CD8-positive, alpha-beta memory T cell (primary cell): ENCODE measurements at places on chromosomes 5 and 9. TPM values are rescaled to one million over a fixed set of nuclear protein-coding genes. Genes with fewer than 3 reads are reported as not detected.

Gene LMX1B
- not detected for total RNA-seq

Gene RAD50
- total RNA-seq: 45.2 TPM

Gene LCN1
- total RNA-seq: not detected

Gene DIRAS2
- not detected for total RNA-seq

Gene ZNF622
- 45.1 TPM for total RNA-seq

Gene RRAGA
- 56.9 TPM for total RNA-seq

Gene TMEFF1
- 0.37 TPM for total RNA-seq

Gene COL5A1
- 0.13 TPM for total RNA-seq

Gene PCDHA6
- total RNA-seq: not detected

Gene AOPEP
- 7.1 TPM for total RNA-seq

Gene FOXD4
- 0.22 TPM for total RNA-seq

GRCh38 chr9:24464319-24464951 is 81.3 kb downstream of the IZUMO3 start:
- H3K27ac ChIP-seq: no peak overlapping the region
- no peaks in the 10 kb centered on the region for H3K27me3 ChIP-seq
- no peaks in the 10 kb centered on the region for H3K36me3 ChIP-seq

GRCh38 chr9:96674906-96675538 is 19.9 kb upstream of the PRXL2C start:
- H3K27ac ChIP-seq: no peak overlapping the region
- no peaks in the 10 kb centered on the region for H3K4me1 ChIP-seq
- H3K4me3 ChIP-seq: no peak overlapping the region
- no peaks in the 10 kb centered on the region for H3K36me3 ChIP-seq

DNA sequence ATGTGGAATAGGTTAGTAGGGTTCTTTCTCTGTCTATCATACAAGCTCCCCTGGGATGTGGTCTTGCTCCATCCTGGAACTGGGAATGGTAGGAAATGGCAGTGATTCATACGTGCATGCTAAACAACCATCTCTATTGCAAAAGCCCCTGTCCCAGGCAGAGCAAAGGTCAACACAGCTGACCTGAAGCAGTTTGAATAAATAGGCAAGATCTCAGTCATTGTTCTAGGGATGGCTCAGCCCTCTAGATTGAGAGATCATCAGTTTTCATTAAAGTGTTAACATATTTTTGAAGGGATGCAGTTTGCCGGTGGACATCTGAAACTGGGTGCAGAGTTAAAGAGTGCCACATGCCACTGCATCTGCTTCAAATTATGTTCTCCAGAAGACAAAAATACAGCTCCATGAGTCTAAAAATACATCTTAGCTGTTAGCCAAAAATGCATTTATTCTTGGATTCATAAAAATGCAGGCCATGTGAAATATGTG is 224.1 kb downstream of the ESM1 start:
- no peaks in the 10 kb centered on the region for H3K36me3 ChIP-seq
- H3K4me1 ChIP-seq: peaks cover 10% of the 10 kb centered on the region
- no peak overlapping the region for H3K27ac ChIP-seq
- H3K4me3 ChIP-seq: no peak overlapping the region

- no peak overlapping the region for H3K4me3 ChIP-seq
- no peaks in the 10 kb centered on the region for H3K4me1 ChIP-seq
- no peak overlapping the region for H3K27ac ChIP-seq
- H3K36me3 ChIP-seq: no peaks in the 10 kb centered on the region
- H3K27me3 ChIP-seq: no peaks in the 10 kb centered on the region
Observed at GRCh38 chr5:89513299-89514044, 630.5 kb upstream of the MEF2C start.

DNA sequence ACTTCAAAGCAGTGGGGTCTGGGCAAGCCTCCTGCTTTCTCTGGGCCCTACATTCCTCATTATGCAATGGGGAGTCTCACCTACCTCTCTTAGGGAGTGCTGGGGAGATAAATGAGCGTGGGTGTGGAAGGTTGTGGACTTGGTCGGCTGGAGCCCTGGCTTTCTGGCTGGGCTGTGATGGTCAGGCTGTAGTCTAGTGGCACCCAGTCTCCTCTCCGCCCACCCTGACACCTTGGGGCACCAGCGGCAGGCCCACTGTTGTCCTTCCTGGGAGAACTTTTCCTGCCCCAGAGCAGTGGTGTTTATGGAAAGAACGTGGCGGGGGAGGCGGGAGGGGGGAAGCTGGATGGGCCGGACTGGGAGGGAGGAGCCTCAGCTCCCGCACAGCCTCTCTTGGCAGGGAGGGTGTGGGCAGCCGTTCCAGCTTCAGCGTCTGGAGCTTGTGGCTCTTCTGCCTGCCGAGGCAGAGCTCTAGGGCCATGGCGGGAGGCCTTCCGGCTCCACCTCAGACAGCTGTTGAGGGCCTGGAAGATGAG is 4.1 kb downstream of the PTGS1 start:
- H3K27me3 ChIP-seq: peaks cover 4% of the 10 kb centered on the region
- H3K4me1 ChIP-seq: peaks cover 11% of the 10 kb centered on the region
- H3K36me3 ChIP-seq: no peaks in the 10 kb centered on the region
- peak overlapping the region; percentile 31 for H3K27ac ChIP-seq
- no peak overlapping the region for H3K4me3 ChIP-seq
- no peak for DNase-seq

DNA sequence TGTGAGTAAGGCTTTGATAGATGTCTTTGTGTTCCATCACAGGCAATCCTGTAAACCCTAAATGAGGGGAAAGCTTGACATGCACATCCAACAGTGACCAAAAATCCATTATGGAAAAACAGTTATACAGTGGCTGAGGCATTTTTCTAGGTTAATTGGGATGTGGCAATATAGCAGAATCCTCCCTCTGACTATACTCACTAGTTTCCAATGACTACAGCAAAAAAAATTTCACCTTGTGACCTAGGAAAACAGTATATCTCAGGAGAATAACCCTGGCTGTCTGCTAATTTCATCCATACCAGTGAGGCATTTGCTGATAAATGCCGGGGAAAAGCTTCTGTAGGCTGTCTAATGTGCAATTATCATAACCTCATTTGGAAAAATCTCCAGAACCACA is 49.9 kb upstream of the SNCAIP start:
- DNase-seq: no peak
- H3K36me3 ChIP-seq: no peaks in the 10 kb centered on the region
- H3K27me3 ChIP-seq: no peaks in the 10 kb centered on the region
- no peak overlapping the region for H3K27ac ChIP-seq
- no peaks in the 10 kb centered on the region for H3K4me1 ChIP-seq

DNA sequence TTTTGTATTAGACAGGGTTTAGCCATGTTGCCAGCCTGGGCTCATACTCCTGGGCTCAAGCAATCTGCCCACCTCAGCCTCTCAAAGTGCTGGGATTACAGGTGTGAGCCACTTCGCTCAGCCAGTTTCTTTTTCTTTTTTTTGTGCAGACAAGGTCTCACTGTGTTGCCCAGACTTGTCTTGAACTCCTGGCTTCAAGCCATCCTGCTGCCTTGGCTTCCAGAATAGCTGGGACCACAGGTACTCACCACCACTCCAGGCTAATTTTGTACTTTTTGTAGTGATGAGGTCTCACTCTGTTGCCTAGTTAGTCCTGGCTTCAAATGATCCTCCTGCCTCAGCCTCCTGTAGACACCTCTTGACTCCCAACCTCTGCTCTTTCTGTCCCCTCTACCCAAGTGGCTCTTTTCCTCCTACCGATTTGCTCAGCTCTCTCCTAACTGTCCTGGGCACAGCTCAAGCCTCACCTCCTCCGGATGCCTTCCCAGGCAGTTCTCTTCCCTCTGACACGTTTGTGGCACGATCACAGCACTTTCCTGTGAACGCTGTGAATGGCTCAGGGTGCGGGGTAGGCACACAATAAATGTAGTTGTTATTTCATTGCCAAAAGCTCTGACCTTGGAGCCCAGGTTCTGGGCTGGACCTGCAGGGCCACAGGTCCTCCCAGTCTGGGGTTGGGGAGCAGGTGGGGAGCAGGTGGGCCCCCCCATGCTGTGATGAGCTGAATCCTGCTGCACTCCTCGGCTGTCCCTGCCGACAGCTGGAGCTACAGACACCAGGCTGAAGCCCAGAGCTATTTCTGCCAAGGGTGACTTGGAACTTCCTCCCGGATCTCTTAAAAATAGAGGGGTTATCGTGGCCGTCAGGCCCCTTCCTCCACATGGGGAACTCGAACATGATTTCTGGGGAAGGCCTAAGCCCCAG is 23.9 kb downstream of the GFI1B start:
- peak overlapping the region; percentile 65 for H3K27ac ChIP-seq
- peaks cover 6% of the 10 kb centered on the region for H3K27me3 ChIP-seq
- no peaks in the 10 kb centered on the region for H3K4me1 ChIP-seq
- H3K36me3 ChIP-seq: no peaks in the 10 kb centered on the region
- H3K4me3 ChIP-seq: no peak overlapping the region
- no peak for DNase-seq

DNA sequence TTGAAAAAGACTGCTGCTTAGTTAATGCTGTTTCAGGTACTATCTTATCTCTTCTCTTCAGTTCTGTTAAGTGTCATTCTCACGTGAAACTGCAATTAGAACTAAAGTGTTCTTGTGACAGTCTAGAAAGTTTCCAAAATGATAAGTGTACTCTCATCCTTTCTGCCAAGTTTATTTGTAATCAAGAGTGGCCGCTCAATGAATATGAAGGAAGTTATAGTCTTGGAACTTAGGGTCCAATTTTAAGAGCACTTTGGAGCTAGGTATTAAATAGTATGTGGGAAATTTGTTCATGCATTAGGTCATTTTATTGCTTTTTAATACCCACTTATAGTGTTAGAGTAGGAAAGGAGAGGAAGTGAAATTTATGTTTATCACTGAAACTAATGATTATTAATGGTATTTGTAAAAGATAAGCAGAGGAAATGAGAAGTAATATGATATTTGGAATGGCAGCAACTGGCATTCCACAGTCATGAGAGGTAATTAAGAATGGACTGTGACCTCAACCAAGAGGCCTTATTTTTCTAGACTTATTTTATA is 20.4 kb downstream of the XRCC4 start:
- no peak overlapping the region for H3K4me3 ChIP-seq
- no peak for DNase-seq
- H3K27ac ChIP-seq: no peak overlapping the region
- H3K4me1 ChIP-seq: peaks cover 3% of the 10 kb centered on the region

- no peaks in the 10 kb centered on the region for H3K4me1 ChIP-seq
- DNase-seq: no peak
- no peak overlapping the region for H3K4me3 ChIP-seq
- no peaks in the 10 kb centered on the region for H3K36me3 ChIP-seq
Observed at GRCh38 chr9:16591092-16591491, 279.4 kb downstream of the BNC2 start.

GRCh38 chr9:127779136-127779981 is 893 bp upstream of the SH2D3C start:
- H3K4me1 ChIP-seq: peaks cover 60% of the 10 kb centered on the region
- peak overlapping the region; percentile 82 for H3K27ac ChIP-seq
- peak; percentile 42 for DNase-seq
- peak overlapping the region; percentile 57 for H3K4me3 ChIP-seq
- H3K27me3 ChIP-seq: no peaks in the 10 kb centered on the region
